ENCODE measurements at places on chromosomes 7 and 10.

- no peak for DNase-seq
Observed at GRCh38 chr10:118034791-118035261, 11.9 kb downstream of the RAB11FIP2 start.

DNA sequence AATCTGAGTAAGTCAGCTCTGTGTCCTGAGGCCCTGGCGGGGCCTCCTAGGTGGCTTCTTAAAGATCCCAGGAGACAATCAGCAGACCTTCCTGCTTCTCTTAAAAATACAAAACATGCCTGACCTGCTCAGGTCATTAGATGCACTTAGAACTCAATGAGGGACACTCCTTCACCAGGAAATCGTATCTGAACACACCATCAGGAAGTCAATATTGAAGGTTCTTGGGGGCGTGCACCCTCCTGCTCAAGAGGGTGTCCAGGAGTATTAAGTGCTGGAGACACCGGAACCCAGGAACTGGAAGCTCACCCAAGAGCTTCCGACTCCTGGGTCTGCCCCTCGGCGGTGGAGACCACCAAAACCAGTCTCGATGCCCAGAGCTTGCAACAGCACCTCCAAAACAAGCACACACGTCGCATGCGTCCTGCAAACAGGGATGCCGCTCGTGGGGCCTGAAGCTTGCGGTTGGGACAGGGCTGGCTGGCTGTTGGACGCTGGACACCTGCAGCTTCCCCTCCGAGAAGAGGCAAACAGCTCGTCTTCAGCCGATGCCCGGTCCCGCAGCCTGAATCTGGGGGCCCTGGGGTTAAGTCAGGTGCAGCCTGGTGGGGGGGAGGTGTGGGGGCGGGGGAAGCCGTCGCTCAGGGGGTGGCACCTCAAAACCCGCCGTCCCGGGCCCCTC, 803 bp downstream of the RAPGEF5 start:
- DNase-seq, result no peak

DNA sequence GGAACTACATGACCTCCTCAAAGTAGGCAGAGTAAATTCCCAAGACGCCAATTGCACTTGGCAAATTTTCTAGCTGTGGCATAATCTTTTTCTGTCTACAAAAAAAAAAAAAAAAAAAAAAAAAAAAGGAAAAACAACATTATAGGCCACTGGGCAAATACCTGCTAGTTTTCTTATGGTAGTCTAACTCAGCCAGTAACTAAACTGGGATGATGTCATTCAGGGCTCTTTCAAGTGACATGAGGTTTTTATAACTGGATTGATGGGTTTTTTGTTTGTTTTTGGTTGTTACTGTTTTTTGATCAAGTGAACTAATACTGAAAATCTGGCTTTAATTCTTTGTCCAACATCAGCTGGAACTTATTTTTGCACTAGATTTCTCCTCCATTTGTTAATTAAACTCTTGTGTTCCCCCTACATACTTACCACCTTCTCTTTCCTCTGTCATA, 7.4 kb upstream of the VIM start:
- no peak for DNase-seq

DNA sequence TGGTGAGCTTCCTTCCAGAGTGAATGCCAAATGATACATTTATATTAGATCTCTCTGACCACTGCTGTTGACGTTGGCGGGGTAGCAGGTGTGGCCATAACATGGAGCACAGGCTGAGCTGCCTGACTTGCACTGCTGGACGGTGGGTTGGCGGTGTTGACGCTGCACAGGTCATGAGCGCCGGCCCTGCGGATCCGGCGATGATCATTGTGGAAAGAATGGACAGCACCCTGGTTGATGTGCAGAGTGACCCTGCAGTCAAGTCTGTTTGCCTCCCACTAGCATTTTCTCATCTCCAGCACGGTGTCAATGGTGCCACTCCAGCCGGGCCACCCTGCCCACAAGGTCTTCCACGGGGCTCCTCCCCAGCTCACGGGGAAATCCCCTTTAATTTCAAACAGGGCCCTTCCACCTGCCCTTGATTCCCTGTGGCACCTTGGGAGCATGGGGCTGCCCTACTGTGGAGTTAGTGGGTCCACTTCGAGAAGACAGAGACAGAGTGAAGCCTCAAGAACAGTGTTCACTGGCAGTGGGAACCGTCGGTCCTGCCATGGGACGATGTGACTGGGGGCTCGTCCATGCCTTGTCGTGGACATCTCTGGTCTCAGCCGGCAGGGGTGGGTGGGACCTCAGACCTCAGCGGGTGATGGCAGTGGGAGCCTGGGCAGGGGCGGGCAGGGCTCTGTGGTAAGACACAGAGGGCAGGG, 613.5 kb downstream of the PTPRN2 start:
- no peak for DNase-seq

DNA sequence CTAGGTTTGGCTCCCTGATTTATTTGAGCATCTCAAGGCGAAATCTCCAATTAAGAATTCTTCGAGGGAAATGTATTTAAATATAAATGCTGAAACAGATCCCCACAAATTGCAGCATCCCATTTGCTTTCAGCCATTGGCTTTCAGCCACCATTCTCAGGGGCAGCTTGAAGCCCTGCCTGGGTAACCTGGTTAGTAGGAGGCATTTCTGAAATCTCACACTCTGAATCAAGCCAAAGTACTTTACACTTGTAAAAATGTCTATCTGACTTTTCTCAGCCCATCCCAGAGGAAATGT, 49.1 kb downstream of the GCC1 start:
- no peak for DNase-seq

DNA sequence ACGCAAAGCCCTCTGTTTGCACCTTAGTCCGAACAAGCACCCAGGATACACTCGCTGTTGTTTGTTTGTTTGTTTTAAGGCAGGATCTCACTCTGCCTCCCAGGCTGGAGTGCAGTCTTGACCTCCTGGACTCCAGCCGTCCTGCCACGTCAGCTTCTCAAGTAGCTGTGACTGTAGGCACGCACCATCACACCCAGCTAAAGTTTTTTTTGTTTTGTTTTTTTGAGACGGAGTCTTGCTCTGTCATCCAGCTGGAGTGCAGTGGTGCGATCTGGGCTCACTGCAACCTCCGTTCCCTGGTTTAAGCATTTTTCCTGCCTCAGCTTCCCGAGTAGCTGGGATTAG, 76.8 kb downstream of the CTBP2 start:
- no peak for DNase-seq
